ENCODE measurements at places on chromosomes 6 and 20.

GRCh38 chr6:43986177-43986825 lies 141.0 kb downstream of the MRPL14 start:
- no peak for DNase-seq

DNA sequence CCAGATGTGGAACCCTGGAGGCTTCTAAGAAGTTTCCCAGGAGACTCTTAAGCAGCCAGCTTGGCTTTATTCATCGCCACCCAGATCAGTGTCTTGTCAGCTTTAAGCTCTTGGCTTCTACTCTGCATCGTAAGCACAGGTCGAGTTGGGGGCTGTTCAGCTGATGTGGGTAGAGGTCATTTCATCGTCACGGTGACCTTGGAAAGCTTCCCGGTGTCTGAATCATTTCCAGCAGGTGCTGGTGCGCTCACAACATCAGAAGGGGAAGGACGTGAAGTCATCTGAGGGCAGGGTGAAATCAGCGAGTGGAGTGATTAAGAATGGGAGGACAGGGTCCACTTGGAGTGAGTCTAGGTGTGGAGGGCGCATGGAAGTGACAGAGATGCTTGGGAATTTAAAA lies 112.6 kb downstream of the SASH1 start:
- no peak for DNase-seq

DNA sequence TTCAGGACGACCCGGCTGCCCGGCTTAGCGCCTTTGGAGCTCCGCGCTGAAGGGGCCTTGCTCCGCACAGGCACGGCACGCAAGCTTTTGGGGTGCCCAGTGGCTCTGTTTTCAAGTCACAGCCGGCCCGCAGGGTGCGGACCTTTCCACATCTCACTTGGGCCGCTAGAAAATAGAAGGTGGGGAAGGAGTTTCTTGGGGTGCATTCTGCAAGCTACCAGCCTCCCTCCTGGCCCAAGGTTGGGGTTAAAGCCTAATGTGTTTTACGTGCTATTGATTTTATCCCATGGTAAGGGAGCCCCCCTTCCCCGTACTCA lies 561 bp downstream of the KAT14 start:
- no peak for DNase-seq

GRCh38 chr6:155429321-155429893 lies 26.2 kb downstream of the NOX3 start:
- DNase-seq = no peak

DNA sequence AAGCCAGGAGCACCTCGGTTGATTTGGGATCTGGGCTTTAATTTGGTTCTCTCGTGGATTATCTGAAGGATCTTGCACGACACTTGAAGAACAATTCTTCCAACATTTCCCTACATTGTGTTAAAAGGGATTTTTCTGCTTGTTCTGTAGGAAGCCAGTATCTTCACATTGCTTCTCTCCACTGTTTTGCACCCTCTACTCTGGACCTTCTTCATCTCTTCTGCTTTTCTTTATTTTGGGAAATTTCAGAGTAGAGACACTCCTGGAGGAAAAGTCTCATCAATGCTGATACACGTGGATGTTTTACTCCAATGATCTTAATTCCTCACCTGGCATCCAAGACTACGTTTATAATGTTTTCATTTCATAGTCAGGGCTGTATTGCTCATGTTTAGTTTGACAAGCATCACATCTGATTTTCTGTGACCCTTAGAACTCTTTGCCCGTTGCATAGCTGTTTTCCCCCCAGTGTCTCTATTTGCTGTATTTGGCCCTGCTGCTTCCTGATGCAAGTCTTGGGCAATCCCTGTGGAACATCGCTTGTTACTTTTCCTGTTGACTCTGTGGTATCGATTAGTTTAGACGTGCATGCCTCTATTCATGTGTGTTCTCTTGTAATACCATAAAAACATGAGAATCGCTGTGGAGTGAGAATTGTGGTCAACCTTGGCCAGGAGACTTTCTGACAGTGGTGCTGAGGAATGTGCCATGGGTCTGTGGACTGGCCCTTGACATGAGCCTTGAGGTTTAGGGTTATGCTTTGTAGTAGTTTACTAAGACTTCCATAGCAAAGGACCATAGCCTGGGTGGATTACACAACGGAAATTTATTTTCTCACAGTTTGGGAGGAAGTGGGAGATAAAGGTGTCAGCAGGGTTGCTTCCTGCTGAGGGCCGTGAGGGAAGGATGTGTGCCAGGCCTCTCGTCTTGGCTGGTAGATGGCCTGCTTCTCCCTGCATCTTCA lies 12.5 kb downstream of the PLCB1 start:
- DNase-seq = no peak

DNA sequence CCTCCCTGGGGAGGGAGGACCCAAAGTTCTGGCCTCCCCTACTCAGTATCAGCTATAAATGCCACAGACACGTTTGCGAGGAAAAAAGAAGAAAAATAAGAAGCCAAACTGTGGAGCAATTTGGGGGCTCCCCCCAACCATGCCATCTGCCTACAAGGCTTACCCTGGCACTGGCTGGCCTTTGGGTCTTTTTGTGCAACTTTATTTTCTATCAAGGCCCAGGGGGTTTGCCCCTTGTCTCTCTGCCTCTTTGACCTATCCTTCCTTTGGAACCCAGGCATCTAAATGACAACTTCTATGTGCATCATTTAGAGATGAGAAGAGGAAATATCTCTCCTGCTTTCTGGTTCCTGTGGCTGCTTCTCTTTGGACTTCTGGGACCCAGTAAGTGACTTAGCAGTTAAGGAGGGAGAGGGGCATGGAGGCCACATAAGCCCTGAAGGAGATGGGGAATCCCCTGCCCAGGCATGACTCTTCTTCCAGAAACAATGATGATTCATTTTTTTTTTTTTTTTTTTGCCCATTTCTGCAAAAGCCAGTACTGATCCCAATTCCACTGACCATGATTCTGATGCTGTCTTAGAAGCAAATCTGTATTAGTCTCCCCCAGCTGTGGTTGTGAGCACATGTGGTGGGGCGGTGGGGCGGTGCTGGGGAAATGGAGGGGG lies at the start of gene MUC22:
TSS of gene MUC22 (plus strand) at position 82 of the 668 bp plus-strand sequence. CDS start at position 315, 233 bp downstream.
- DNase-seq = no peak

DNA sequence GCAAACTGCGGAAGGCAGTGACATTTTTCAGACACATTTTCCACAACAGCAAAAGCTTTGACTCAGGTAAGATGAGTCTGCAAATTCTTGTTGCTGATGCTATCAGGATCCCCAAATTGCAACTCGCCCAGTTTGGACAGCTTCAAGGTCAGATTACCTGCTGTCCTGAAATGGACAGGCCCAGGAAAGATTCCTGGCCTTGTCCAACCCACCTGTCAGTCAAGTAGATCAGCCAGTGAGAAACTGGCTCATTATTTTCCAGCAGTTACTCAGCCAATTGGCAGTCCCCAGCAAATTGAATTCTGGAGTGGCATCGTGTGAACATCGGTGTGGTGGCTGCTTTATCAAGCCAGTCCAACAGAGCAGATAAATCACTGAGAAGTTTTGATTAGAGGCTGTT lies 84.5 kb upstream of the SNAP25 start:
- no peak for DNase-seq

- DNase-seq = no peak
Observed at GRCh38 chr6:133991096-133991593, 38.1 kb downstream of the TBPL1 start.

DNA sequence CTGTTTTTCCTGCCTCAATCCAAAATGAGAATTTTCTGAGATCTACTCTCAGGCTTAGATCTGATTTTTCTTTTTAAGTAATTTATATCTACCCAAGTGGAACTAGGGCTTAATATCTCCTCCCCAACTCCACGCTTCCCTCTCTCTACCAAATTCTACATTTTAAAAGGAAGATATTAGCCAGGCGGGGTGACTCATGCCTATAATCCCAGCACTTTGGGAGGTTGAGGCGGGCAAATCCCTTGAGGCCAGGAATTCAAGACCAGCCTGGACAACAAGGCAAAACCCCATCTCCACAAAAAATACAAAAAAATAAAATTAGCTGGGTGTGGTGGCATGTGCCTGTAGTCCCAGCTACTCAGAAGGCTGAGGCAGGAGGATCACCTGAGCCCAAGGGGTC lies 61.0 kb downstream of the MTFR2 start:
- no peak for DNase-seq

DNA sequence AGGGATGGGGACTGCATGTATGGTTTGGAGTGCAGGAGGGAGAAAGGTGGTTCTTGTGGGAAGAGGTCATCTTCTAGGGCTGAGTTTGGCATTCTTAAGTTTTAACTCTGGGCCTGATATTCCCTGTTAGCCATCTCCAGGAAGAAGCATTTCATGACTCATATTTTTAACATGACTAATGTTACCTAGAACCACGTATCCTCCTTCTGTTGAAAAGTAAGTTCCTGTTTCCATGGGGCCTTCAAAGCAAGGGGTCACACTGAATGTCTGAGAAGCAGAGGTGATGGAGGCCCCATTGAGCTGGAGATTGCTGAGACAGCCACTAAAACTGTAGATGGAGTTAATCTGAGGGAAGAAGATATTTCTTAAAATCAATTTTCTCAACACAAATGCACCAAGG lies 30.2 kb downstream of the FAM229B start:
- no peak for DNase-seq

GRCh38 chr6:3759646-3760232 lies 8.2 kb upstream of the PXDC1 start:
- no peak for DNase-seq

DNA sequence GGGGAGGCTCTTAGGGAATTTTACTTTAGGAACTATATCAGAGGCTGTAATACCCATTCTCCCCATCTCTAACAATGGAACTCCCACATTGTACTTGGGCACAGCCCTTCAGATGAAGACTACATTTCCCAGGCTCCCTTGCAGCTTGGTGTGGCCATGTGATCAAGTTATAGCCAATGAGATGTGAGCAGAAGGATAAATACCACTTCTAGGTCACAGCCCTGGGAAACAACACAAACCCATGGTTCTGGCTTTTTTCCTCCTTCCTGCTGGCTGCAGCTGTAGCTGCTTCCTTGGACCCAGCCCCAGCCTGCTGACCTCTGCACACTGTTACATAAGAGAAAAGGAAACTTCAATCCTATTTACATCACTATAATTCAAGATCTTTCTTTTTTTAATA lies 445.9 kb upstream of the JARID2 start:
- peak; percentile 81 for DNase-seq

- peak; percentile 62 for DNase-seq
Observed at GRCh38 chr20:44296011-44296410, 15.0 kb downstream of the FITM2 start.

DNA sequence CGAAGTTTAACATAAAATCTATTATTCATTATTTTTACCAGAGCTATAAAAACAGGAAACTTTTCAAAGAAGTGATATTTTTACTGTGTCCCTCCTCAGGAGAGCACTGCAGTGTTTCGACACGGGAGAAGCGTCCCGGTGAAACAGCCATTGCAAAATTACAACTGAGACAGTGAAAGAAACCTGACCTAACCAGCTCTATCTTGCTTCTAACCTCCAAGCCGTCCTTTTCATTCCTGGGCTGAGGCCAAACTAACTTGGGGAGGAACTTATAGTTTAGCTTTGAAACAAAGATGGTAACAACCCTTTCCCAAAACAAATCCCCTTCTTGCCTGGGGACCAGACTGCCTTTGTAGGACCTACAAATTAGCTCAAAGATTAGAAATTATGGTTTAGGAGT lies 79.2 kb downstream of the WDR27 start:
- no peak for DNase-seq

GRCh38 chr20:46894579-46894958 lies at the start of gene EYA2:
EYA2 (plus strand) TSS chr20:46894843; CDS start chr20:46990011, 95,168 bp downstream.
- peak; percentile 43 for DNase-seq

- no peak for DNase-seq
Observed at GRCh38 chr6:139919107-139920026, 544.9 kb upstream of the CITED2 start.

DNA sequence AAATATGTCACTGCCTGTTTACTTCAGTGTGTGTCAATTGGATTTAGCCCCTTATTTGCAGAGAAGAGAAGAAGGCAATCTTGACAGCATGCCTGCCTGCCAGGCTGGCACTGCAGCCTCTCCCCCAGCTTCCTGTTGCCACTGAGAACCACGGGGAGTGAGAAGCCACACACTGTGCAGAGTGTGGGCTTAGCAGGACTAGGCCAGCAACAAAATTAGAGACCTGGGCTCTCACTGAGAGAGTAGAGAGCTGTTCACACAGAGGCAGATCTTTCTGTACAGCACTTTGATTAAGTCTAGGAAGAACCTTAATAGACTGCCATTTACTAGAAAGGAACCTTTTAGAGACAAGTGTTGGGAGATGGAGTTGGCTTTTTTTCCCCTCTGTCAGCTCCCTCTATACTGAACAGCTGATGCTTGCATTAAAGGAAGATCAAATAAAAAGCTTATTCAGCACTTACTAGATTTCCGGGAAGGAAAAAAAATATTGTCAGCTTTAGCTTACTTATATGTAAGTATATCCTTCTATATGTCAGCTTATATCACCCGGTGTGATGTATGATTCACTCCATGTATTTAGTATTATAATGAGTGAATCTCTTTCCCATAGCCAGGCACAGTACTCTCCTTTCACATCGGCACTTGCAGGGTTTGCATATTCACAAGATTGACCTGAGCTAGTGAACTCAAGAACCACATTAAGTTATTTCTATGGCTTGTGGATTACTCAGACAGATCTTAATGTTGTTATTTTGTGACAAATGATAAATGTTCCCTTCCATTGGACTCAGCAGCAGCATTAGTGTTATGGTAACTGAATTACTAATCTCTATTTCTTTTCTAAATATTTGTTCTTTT lies 851.0 kb upstream of the EPHA7 start:
- DNase-seq = no peak

GRCh38 chr20:3786665-3787323 lies at the start of gene CENPB:
CENPB (minus strand) TSS chr20:3786740; CDS start chr20:3786483, 257 bp downstream.
- DNase-seq = peak; percentile 94

- DNase-seq = no peak
Observed at GRCh38 chr6:3571836-3572235, 115.0 kb upstream of the SLC22A23 start.

- no peak for DNase-seq
Observed at GRCh38 chr20:47243003-47243402, 113.5 kb downstream of the ZMYND8 start.

- no peak for DNase-seq
Observed at GRCh38 chr6:157226026-157226625, 97.2 kb downstream of the TMEM242 start.

GRCh38 chr20:52859156-52859876 lies 112.8 kb upstream of the TSHZ2 start:
- no peak for DNase-seq

GRCh38 chr6:119848696-119849095 lies 499.1 kb upstream of the MAN1A1 start:
- no peak for DNase-seq

GRCh38 chr6:68990317-68990716 lies 355.2 kb downstream of the ADGRB3 start:
- DNase-seq = no peak

DNA sequence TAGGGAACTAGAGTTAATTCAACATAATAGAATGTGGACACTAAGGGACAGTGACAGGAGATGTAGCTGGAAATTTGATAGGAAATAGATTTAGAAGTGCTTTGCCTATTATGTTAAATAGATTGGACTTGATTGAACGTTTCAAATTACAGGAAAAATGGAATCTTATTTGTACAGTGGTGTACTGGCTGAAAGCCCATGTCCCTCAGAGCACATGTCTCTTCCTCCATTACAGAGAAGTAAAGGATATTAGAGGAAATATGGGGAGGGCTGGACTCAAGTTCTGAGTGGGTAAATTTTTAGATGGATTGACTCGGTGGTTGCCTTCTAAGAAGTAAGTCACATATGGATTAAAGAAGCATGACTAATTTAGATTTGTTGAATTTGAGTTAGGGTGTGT lies 11.4 kb downstream of the PKIB start:
- no peak for DNase-seq

GRCh38 chr6:45476341-45476740 lies 98.6 kb upstream of the SUPT3H start:
- DNase-seq = no peak

Data from Right ventricle myocardium superior (tissue), 1 donor.